ENCODE measurements at places on chromosomes 11 and 22. TPM values are rescaled to one million over a fixed set of nuclear protein-coding genes. Genes with fewer than 3 reads are reported as not detected.

CEND1 gene
- 1.3 TPM for polyA plus RNA-seq

GRCh38 chr22:29956680-29957079 lies 73.7 kb downstream of the MTMR3 start:
- no peak for DNase-seq

DNA sequence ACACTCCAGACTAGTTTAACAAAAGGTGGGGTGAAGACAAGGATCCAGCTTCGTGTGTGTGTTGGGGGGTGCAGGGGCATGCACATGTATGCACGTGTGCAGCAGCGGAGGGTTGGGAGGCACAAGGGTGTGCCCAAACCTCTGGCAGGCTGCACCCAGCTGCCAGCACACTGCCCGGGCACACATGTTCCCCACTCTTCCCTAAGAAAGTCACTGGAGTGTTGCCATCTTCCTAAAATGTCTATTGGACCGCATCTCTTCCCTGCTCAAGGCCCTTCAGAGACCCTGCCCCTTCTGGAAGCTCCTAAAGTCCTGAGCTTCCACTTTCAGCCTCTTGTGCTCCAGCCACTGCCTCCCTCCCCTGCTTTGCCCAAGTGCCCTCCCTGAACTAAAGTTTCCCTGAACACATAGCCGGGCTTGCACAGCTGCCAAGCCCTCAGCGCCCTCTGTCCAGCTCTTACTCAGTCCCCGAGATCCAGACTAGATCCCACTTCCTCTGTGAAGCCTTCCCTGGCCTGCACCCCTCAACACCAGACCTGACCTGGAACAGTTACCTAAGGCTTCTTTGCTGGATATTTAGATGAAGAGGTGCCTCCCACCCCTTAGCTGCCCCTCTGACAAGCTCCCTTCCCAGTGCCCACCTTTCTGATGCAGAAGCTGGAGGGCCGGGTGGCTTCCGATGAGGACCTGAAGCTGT lies 6.0 kb downstream of the CFL1 start:
- no peak for DNase-seq

DGCR6 gene
- polyA plus RNA-seq: 2.6 TPM

GLYATL2 gene
- not detected for polyA plus RNA-seq

DNA sequence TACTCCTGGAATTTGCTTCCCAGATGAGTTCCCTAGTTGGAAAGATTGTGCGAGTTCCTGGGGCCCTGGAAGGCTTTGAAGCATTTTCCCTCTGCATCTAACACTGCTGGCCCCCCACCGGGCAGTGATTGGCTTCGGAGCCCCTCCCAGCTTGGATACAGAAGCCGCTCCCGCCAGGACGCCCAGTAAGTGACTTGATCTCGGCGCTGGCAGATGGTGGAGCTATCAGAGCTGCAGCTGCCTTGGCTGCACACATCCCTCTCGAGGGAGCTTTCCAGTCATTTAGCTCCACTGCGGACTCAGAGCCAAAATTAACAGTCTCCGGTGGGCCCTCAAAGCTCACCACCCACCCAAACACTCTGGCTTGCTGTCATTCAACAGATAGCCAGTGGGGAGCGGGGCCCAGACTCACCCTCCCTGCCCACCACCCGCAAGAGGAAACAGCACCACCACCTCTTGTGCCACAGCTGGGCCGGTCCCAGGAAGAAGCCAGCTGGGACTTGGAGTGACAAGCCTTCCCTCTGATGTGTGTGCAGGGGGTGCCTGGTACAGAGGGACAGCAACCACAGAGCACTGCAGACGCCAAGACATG lies 162.3 kb downstream of the TRIM29 start:
- no peak for DNase-seq

TPH1 gene
- polyA plus RNA-seq: 0.09 TPM

CD6 gene
- polyA plus RNA-seq: 0.07 TPM

DNA sequence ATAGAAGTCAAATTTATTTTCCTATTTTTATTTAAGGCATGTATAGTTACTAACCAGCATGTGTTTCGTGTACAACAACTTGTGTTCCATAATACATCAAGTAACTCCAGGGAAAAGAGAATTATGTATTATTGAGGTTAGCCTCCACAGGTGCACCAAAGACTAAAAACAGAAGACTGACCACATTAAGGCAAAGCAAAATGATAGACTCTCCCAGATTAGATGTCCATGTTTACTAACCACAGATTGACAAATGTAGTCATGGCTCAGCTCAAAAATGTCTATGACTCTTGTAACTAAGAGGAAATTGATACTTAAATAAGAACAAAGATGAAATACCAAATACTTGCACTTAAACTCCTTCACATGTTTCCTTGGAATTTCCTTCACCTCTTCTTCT lies 238.5 kb downstream of the METTL15 start:
- DNase-seq: no peak

MOGAT2 gene
- polyA plus RNA-seq: not detected

DNA sequence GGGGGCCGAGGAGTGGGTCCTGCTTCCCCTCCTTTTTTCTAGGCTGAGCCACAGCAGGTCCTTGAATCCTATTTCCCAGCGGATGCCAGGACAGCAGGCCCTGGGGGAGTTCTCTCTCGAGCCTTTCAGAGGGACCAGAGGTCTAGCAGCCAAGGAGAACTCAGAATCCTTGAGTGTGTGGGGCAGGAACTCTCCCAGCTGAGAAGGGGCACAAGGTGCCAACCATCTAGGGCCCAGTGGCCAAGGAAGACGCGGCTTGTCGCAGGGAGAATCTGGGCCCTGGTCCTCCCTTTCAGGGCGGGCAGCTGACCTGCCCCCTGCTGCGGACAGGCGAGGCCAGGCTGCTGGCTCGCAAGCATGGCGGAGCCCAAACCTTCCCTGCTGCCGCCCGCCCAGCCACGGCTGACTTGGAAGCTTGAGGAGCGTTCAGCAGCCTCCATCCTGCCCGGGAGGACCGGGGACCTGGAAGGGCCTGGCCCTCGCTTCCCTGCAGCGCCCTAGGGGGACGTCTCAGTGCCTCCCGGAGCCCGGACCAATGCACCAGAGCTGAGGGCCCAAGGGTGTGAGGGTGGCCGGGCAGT lies 972 bp upstream of the TSSC4 start:
- DNase-seq: peak; percentile 35

CPT1B gene
- polyA plus RNA-seq: 27.5 TPM
